MCF 10A (cell line): ENCODE measurements at places on chromosomes 7 and 10.

GRCh38 chr10:124537166-124537725 is 75.6 kb downstream of the LHPP start:
- H3K27ac ChIP-seq: no peak overlapping the region
- H3K36me3 ChIP-seq: no peaks in the 10 kb centered on the region
- H3K4me3 ChIP-seq: no peak overlapping the region
- H3K27me3 ChIP-seq: no peaks in the 10 kb centered on the region
- no peak for DNase-seq

GRCh38 chr10:21284301-21284700 is 241.2 kb downstream of the SKIDA1 start:
- no peak for DNase-seq
- H3K27ac ChIP-seq: no peak overlapping the region
- peaks cover 12% of the 10 kb centered on the region for H3K4me1 ChIP-seq

- H3K27me3 ChIP-seq: no peaks in the 10 kb centered on the region
- peak; percentile 71 for DNase-seq
- peaks cover 23% of the 10 kb centered on the region for H3K4me1 ChIP-seq
Observed at GRCh38 chr7:24756545-24757352, 515 bp downstream of the GSDME start.

DNA sequence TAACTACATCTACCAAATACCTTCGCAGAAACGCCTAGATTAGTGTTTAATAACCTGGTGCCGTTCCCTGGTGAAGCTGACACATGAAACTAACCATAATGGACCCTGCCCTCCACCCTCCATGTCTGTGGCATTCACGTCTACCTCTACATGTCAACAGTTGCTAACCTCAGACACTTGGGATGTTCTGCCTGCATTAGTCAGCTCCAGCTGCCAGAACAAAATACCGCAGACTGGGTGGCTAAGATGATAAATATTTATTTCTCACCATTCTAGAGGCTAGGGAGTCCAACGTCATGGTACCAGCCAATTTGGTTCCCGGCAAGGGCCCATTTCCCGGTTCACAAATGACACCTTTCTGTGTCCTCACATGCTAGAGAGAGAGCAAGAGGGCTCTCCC is 118.5 kb upstream of the CHST15 start:
- DNase-seq: peak; percentile 72
- H3K4me1 ChIP-seq: peaks cover 19% of the 10 kb centered on the region
- H3K4me3 ChIP-seq: no peak overlapping the region
- no peaks in the 10 kb centered on the region for H3K36me3 ChIP-seq

DNA sequence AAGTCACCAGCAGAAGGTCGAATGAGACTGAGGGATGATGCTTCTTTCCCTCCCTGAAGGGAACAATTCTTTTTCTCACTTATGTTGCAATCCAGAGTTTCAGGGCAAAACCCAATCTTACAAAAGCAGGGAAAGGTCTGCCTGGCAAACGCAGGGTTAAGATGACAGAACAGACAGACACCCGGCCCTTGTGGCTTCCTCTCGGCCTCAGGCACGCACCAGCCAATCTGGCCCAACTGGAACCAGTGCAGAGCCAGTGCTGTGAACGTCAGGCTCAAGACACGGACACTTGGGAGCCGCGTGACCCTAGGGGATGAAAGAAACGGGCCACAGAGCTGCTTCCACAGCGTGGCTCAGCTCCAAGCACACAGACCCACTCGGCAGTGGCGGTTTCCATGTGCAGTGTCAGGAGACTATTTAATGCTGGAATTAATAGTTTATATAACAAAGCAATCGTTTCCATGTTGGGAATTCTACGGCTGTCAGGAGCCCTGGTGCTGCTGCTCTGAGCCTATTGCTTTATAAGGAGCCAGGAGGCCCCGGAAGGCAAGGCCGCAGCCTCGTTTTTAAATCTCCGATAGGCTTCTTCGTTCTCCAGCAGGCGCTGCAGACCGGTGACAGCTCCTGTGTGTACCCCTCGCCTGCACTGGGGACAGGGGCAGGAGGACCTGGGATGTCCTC is 198.4 kb downstream of the DIP2C start:
- DNase-seq: no peak
- H3K36me3 ChIP-seq: no peaks in the 10 kb centered on the region
- H3K4me1 ChIP-seq: no peaks in the 10 kb centered on the region
- no peak overlapping the region for H3K4me3 ChIP-seq
- no peak overlapping the region for H3K27ac ChIP-seq

DNA sequence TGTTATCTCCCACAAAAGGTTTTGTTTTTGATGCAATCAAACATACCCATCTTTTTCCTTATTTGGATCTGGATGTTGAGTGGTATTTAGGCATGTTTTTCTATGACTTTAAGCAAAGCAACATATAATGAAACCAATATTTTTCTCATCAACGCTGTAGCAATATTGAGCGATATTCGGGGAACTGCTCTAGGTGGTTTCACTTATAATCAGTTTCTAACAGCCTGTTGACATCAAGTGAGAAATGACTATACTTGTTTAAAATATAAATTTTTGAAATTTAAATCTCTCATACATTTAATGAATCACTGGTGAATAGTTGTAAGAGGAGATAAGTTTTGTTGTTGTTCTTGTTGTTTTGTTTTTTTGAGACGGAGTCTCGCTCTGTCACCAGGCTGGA is 52.8 kb upstream of the CCAR1 start:
- no peak overlapping the region for H3K4me3 ChIP-seq
- no peak for DNase-seq
- H3K27me3 ChIP-seq: no peaks in the 10 kb centered on the region
- no peaks in the 10 kb centered on the region for H3K36me3 ChIP-seq
- H3K4me1 ChIP-seq: peaks cover 7% of the 10 kb centered on the region
- no peak overlapping the region for H3K27ac ChIP-seq

DNA sequence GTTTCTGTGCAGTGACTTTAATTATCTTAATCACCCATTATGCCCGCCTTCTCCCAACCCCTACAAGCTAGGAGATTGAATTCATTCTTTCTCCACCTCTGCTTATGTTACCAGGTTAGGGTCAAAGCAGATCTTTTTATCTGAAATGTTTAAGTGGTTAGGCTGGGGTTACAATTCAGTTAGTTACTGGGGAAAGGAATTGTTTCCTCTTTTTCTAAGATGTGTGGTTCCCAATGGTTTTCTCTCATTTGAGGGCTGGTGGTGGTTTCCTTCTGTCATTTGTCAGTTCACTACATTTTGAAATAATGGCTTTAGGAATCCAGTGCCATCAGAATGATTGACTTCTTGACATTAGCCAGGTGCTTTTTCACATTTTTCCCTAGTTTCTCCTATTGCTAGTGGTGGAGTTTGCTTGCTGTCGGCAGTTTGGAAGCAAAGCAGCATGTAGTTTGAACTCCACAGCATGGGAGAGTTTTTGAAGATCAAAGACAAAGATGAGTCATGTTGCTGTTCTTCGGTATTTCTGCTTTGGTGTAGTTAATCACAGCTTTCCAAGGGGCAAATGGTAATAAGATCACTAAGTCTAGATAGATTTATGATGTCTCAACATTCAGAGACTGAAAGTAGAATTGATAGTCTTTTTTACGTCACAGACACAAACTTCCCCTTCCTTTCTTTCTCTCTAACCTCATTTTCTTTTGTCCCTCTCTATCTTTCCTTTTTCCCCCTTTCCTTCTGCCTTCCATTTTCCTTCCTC is 168.2 kb downstream of the SND1 start:
- no peak overlapping the region for H3K27ac ChIP-seq
- H3K4me3 ChIP-seq: no peak overlapping the region
- peak; percentile 39 for DNase-seq
- H3K27me3 ChIP-seq: no peaks in the 10 kb centered on the region
- H3K4me1 ChIP-seq: peaks cover 15% of the 10 kb centered on the region

DNA sequence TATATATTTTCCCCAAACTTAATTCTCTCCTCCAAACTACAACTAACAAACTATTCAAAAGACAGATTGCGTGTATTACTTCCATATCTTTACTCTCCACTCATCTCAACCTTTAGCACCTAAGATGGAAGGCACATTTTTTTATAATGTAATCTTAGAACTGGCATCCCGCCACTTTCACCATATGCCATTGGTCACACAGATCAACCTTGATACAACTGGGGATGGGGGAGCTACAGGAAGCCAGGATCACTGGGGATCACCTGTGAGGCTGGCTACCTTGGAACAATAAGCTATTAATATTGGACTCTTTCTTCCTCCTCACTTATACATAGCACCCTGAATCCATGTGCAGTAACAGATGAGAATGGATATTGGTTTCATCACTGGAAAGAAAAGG is 469.6 kb upstream of the LRRN3 start:
- H3K4me1 ChIP-seq: no peaks in the 10 kb centered on the region
- H3K36me3 ChIP-seq: no peaks in the 10 kb centered on the region
- DNase-seq: no peak
- H3K4me3 ChIP-seq: no peak overlapping the region
- no peak overlapping the region for H3K27ac ChIP-seq

DNA sequence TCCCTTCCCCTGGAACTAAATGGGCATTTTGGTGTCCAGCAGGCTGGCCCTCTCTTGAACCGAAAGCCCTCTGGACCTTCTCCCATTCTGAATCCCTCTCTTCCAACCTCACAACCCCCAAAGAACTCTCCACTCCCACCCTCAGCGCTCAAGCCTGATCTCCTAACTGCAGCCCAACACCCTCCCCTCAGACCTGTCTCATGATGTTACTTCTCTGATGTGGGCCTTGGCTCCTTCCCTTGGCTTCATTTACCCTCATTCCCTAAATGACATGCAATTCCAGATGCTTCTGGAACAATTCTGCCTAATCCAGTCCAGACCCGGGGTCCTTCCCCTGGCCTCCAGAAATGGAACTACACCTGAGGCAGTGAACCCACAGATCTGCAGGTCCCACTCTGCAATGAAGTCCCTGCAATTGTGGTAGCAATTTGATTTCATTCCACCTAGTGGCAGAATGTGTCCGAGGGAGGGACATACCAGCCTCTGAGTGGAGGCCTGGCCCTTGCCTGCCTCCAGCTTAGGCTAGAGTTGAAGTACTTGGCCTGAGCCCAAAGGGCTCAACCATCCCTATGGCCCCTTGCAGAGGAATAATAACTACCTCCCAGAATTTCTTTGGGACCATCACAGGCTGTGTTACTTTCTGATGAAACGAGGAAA is 4.1 kb upstream of the CEP41 start:
- H3K4me3 ChIP-seq: no peak overlapping the region
- no peaks in the 10 kb centered on the region for H3K36me3 ChIP-seq
- peaks cover 6% of the 10 kb centered on the region for H3K4me1 ChIP-seq
- no peak for DNase-seq

- DNase-seq: no peak
- no peak overlapping the region for H3K27ac ChIP-seq
- H3K36me3 ChIP-seq: no peaks in the 10 kb centered on the region
- peaks cover 6% of the 10 kb centered on the region for H3K4me1 ChIP-seq
Observed at GRCh38 chr10:12909836-12910185, 91.7 kb downstream of the CCDC3 start.

GRCh38 chr7:108253275-108254044 is 123.3 kb upstream of the LAMB4 start:
- H3K36me3 ChIP-seq: no peaks in the 10 kb centered on the region
- no peak overlapping the region for H3K27ac ChIP-seq
- H3K4me1 ChIP-seq: no peaks in the 10 kb centered on the region
- H3K4me3 ChIP-seq: no peak overlapping the region

GRCh38 chr7:28110427-28111012 is 70.1 kb downstream of the JAZF1 start:
- no peak overlapping the region for H3K4me3 ChIP-seq
- H3K4me1 ChIP-seq: peaks cover 10% of the 10 kb centered on the region
- no peak for DNase-seq
- H3K27ac ChIP-seq: no peak overlapping the region

DNA sequence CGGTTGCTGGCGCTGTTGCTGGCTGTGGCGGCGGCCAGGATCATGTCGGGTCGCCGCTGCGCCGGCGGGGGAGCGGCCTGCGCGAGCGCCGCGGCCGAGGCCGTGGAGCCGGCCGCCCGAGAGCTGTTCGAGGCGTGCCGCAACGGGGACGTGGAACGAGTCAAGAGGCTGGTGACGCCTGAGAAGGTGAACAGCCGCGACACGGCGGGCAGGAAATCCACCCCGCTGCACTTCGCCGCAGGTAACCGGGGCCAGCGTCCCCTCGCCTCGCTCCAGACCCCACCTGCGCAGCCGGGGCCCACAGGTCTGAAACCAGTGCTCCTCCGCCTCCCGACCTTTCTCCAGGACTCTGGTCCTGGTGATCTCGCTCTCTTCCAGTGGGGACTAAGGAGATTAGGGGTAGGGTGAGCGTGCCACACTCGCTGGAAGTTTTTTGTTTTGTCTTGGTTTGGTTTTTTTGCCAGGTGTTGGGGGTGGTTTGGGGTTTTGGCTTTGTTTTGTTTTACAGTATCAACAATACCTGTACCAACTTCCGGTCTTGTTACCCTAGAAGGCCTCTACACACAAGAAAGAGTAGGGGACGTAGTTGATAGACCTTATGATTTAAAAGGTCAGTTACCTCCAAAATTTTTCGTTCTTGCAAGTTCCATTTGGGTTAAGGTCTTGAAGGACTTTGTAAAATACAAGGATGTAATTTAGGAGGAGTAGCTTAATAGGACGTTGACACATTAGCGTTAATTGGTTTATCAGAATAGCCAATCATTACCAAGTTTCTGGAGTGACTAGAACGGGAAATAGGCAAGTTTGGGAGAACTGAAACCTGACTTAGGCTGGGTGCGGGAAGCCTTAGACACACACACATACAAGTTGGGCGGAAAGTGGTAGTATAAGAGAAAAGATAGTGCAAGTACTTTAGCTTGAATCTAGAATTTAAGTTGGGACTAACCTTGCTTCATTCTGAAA is 704 bp downstream of the TNKS2 start:
- peak overlapping the region; percentile 87 for H3K4me3 ChIP-seq
- peaks cover 36% of the 10 kb centered on the region for H3K4me1 ChIP-seq
- peak; percentile 65 for DNase-seq
- peaks cover 16% of the 10 kb centered on the region for H3K27me3 ChIP-seq
- peaks cover 6% of the 10 kb centered on the region for H3K36me3 ChIP-seq

DNA sequence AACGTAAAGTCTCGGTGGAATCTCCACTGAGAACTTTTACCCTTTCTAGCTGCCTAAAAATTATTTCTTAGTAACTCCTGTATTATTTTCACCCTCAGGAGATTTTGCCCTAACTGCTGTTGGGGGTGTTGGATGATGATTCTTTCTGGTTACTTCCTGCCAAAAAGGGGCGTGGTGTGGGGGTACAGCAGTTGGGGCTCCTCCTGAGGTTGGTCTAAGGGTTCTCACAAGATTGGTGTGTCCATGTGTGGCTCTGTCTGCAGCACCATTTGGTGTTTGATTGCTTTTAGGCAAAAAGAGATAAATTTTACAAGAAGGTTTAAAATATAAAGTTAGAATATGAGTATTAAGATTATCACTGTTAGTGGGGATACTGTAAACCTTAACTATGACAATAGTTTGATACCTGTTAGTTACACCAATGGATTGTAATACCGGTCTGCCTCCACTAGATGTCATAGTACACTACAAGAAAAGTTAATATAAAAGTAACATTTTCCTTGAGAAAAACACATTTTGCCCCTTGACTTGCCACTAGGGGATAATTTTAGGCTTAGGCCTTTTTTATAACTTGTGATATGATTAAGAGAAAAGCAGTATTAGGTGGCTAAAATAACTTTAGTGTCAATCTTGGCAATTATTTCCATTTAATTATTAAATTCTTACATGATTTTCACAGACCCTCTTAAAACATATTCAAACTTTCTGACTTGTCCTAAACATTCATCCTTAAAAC is 928.7 kb downstream of the IPMK start:
- no peak overlapping the region for H3K4me3 ChIP-seq
- no peaks in the 10 kb centered on the region for H3K36me3 ChIP-seq
- peak; percentile 56 for DNase-seq
- H3K27me3 ChIP-seq: peaks cover 6% of the 10 kb centered on the region
- no peaks in the 10 kb centered on the region for H3K4me1 ChIP-seq

GRCh38 chr10:130378556-130379400 is 242.6 kb downstream of the GLRX3 start:
- no peaks in the 10 kb centered on the region for H3K36me3 ChIP-seq
- H3K27me3 ChIP-seq: no peaks in the 10 kb centered on the region
- no peak overlapping the region for H3K27ac ChIP-seq
- H3K4me1 ChIP-seq: no peaks in the 10 kb centered on the region
- H3K4me3 ChIP-seq: no peak overlapping the region
- no peak for DNase-seq
